ENCODE measurements at places on chromosomes 2 and 18. TPM values are rescaled to one million over a fixed set of nuclear protein-coding genes. Genes with fewer than 3 reads are reported as not detected.

The HOXD3 gene
- not detected for total RNA-seq

The DSG2 gene
- not detected for total RNA-seq

GRCh38 chr2:26099933-26100332 lies 66.0 kb downstream of the RAB10 start:
- H3K36me3 ChIP-seq, result peaks cover 73% of the 10 kb centered on the region
- H3K4me3 ChIP-seq, result no peak overlapping the region
- DNase-seq, result no peak
- peaks cover 25% of the 10 kb centered on the region for H3K4me1 ChIP-seq

GRCh38 chr2:145682546-145683157 lies 1162.7 kb upstream of the ZEB2 start:
- no peak overlapping the region for H3K27ac ChIP-seq
- no peak overlapping the region for H3K4me3 ChIP-seq
- DNase-seq, result no peak
- H3K36me3 ChIP-seq, result no peaks in the 10 kb centered on the region
- peaks cover 18% of the 10 kb centered on the region for H3K4me1 ChIP-seq

DNA sequence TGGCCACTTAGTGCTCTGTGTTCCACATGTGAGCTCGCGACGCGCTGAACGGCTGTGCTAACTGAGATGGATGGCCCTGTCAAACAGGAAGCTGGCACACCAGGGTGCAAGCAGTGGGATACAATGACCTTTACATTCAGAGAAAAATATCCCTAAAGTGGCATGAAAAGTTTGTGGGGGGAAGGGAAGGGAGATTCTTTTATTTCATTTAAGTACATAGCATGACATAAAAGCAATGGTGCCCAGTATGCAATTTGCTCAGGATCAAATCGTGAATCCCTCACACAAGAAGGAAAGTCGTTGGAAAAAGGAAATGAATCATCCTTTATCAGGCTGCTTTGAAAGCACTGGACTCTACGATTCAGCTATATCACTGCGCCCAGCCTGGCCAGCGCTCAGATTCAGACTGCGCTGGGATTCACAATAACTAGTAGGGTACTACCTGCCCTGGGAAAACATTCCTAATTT lies 26.0 kb downstream of the SATB2 start:
- no peak for DNase-seq
- peaks cover 11% of the 10 kb centered on the region for H3K27me3 ChIP-seq
- no peaks in the 10 kb centered on the region for H3K4me1 ChIP-seq
- H3K4me3 ChIP-seq, result no peak overlapping the region
- no peaks in the 10 kb centered on the region for H3K36me3 ChIP-seq

- no peak overlapping the region for H3K27ac ChIP-seq
- peaks cover 47% of the 10 kb centered on the region for H3K4me1 ChIP-seq
- no peak for DNase-seq
- H3K27me3 ChIP-seq, result no peaks in the 10 kb centered on the region
- H3K36me3 ChIP-seq, result peaks cover 4% of the 10 kb centered on the region
Measured at GRCh38 chr2:127609031-127609751, 36.8 kb upstream of the GPR17 start.

DNA sequence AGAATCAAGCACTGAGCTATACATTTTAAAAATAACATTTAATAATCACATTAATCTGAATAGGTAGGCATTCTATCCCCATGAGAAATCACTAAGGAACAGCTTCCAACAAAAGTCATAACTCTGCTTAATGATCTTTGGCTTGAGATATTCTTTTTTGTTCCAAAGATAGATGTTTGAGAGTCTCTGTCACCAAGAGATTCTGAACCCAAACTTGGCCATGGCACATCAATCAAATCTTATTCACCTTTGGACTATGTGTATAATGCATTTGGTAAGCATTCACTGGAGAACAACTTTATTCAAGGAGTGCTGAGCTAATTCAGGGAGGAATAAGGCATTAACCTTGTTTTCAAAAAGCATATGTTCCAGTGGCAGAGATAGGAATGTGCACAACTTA lies 743.3 kb downstream of the SLC4A3 start:
- DNase-seq, result no peak
- no peaks in the 10 kb centered on the region for H3K4me1 ChIP-seq
- no peaks in the 10 kb centered on the region for H3K36me3 ChIP-seq

The AQP12B gene
- total RNA-seq, result not detected

The BOK gene
- total RNA-seq, result 0.10 TPM

- no peaks in the 10 kb centered on the region for H3K4me1 ChIP-seq
- no peaks in the 10 kb centered on the region for H3K27me3 ChIP-seq
- no peaks in the 10 kb centered on the region for H3K36me3 ChIP-seq
- no peak overlapping the region for H3K27ac ChIP-seq
Measured at GRCh38 chr18:69648486-69648885, 247.8 kb downstream of the DOK6 start.

The LAMA1 gene
- total RNA-seq, result not detected

DNA sequence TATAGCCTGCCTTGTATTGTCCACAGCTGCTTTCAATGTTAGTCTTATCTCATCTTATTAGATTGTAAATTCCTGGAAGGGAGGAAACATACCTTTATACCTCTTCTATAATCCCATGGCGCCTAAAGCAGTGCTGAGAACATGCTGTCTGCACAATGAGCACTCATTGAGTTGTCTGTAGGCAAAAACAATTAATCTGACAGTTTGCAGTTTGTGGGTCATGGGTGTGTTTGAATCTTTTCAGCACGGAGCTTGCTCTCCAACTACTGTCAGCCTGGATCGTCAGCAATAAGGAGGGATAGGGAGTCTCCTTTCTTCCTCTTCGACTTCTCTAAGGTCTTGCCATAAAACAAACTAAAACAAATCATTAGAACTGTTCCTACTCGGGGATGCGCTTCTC lies 26.5 kb upstream of the GREB1L start:
- no peaks in the 10 kb centered on the region for H3K27me3 ChIP-seq
- no peaks in the 10 kb centered on the region for H3K4me1 ChIP-seq
- no peak overlapping the region for H3K27ac ChIP-seq
- DNase-seq, result no peak
- no peaks in the 10 kb centered on the region for H3K36me3 ChIP-seq

The RASGRP3 gene
- total RNA-seq, result 205 TPM

DNA sequence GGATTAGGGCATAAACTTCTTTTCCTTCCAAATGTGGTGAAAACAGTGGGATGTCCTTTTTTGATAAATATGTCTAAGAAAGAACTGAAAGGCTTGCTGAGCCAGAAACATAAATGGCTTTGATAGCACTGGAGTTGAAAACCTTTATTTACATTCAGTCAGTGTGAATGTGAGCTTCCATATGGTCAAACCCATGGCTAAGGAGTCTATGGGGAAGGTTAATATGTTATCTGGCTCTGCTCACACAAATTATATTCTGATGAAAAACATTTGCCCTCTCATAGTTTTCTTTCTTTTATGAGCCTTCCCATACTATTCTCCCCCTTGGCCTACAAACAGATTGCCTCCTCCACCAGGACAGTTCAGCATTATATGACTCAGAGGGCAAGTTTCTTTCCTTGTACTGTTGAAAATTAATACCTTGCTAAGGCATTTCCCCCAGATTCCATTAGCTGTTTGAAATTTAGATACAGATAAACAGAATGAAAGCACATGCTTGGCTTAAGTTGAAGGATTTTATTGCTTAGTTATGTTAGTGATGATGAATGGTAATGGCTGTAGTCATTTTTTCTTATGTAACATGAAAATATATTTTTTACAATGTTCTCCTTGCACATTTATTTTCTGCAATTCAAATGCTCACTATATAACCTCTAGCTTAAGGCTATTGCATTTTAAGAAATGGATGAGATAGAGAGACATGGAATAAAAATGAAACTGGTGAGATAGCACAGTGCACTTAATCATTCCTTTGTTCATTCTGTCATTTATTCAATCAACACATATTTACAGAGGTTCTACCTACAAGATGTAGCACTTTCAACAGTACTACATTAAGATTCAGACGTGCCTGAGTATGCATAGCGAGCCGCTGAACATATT lies 544.1 kb downstream of the LRRTM4 start:
- no peak overlapping the region for H3K27ac ChIP-seq
- H3K36me3 ChIP-seq, result no peaks in the 10 kb centered on the region

DNA sequence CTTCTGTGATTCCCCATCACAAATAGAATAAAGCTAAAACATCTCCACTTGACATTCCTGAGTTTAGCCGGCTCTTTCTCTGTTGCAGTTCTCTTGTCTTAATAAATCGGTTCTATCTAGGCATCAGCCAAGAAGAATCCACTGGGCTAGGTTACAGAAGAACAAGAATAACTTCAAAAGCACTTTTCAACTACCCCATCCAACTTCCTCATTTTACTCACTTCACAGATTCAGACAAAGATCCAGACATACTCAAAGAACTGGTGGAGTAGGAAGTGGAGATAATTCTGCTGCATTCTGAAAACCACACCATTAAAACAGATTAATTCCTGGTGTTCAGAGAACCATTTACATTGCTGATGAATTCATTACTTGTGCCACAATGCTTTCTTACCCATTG lies 9.6 kb upstream of the ALPK2 start:
- peaks cover 27% of the 10 kb centered on the region for H3K4me1 ChIP-seq
- H3K27me3 ChIP-seq, result no peaks in the 10 kb centered on the region
- H3K4me3 ChIP-seq, result peak overlapping the region; percentile 49
- H3K27ac ChIP-seq, result peak overlapping the region; percentile 59

GRCh38 chr2:164061129-164061746 lies 325.4 kb upstream of the FIGN start:
- H3K27ac ChIP-seq, result no peak overlapping the region
- H3K4me1 ChIP-seq, result no peaks in the 10 kb centered on the region
- no peaks in the 10 kb centered on the region for H3K27me3 ChIP-seq
- no peak for DNase-seq

All from activated B cell treated with CpG ODN at 0.5 μM for 24 hours (primary cell).